ENCODE measurements at places on chromosomes 6 and 20.

GRCh38 chr6:100763617-100764241 lies 117.4 kb downstream of the ASCC3 start:
- DNase-seq, result no peak

DNA sequence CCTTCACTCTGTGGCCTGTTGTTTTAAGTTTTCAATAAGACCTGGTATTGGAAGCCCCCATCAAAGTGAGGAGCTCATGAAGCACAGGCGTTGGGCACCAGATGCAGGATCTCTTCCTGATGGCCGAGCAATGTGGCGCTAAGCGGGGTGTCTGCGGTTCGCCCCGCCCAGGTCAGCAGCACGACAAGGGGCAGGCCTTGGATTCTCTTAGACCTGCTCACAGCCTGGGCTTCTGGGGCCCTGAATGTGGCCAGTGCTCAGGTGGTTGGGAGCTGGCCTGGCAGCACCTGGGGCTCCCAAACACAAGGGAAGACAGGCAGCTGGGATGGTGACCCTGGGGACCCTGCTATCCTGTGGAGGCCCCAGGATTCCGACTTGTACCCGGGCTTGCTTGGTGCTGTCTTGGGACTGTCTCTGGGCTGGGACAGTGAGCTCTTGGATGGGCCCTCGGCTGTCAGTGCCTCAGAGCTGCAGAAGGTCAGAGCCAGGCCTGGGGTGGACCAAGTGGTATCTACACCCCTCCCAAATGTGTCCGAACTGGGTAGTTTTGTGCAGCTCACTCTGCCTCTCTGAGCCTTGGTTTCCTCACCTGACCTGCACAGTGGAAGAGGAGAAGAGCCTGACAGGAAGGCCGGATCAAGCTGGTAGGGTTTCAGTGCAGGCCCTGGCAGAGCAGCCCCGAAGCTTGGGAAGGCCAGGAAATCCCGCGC lies 69.1 kb downstream of the PHACTR3 start:
- DNase-seq, result no peak

DNA sequence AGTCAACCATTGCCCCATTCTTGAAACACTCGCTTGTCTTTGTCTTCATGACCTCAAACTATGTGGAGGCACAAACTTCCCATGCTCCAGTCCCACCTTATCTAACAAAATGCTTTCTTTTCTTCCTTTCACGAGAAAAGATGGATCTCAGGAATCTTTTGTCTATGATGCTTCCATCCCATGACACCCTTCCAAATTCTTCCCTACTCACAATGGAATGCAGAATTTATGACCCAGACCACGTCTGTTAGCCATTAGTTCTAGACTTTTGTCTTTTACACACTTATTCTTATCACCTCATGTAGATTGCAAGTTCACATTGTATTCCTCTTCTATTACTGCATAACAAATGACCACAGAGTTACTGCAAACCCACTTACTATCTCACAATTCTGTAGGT lies 24.2 kb upstream of the LAMP5 start:
- DNase-seq, result no peak

- no peak for DNase-seq
Observed at GRCh38 chr20:38386004-38386403, 39.7 kb downstream of the LBP start.

DNA sequence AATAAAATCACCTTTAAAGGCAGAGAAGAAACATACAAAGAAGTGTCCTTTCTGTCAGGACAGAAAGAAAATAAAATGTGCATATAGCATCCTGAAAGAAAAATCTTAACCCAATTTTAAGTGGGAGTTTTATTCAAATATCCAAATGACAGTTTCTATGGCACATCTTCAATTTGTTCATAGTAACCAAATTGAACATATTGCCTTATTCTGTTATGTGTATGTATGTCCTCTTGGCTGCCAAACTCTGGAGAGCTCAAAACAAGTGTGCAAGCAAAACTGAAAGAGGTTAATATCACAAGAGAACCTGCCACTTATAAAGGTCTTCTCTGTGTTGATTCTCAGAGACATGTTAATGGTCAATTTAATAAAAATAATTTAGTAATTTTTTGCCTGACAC lies 334.7 kb downstream of the BCKDHB start:
- DNase-seq, result no peak

DNA sequence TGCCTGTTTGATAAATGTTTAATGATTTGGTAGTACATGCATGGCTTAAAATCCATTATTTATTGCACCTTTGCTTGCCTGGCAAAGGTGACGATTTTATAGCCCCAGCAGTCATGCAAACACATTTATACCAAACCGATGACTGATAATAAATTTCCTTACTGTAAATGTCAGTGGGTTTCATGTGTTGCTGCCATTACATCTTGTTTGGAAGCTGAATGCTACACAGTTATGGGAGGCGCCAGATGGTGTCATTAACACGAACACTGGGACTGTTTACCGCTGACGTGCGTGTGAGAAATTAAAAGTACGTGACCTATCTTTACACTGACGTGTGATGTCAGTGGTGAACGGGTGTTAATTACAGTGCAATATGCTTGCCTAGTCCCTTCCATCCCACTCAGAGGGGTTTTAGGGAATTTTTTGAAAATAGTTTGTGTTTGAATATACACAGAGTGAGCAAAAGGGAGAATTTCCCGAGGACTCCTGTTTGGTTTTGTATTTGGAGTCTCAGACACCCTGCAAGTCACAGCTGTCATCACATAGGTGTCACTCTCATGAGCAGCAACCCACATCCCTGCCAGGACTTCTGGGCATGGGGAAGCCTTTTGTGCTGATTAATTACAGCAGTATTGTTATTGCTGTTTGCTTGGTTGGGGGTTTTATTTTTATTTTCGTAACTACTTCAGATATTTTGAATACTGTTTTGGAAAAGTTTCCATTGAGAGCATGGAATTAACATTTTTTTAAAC lies 151.8 kb upstream of the INSM1 start:
- DNase-seq, result no peak

- no peak for DNase-seq
Observed at GRCh38 chr6:33189625-33190448, 2.4 kb downstream of the COL11A2 start.

DNA sequence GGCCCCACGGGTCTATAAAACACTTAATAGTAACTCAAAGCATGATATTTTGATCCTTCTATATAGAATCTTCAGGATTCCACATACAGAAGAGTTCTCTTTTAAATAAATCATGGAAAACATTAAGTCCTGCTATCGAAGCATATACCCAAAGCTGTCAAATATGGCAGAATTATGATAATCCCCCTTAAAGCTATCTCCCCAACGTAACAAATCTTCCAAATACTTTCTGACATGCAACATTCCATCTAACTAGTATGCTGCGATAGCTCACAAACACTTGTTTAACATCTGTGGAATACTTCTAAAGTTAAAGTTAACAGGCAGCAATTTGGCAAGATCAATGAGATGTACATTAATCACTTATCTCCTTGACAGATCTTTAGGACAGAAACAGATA lies 371.0 kb upstream of the RUNX2 start:
- DNase-seq, result no peak

DNA sequence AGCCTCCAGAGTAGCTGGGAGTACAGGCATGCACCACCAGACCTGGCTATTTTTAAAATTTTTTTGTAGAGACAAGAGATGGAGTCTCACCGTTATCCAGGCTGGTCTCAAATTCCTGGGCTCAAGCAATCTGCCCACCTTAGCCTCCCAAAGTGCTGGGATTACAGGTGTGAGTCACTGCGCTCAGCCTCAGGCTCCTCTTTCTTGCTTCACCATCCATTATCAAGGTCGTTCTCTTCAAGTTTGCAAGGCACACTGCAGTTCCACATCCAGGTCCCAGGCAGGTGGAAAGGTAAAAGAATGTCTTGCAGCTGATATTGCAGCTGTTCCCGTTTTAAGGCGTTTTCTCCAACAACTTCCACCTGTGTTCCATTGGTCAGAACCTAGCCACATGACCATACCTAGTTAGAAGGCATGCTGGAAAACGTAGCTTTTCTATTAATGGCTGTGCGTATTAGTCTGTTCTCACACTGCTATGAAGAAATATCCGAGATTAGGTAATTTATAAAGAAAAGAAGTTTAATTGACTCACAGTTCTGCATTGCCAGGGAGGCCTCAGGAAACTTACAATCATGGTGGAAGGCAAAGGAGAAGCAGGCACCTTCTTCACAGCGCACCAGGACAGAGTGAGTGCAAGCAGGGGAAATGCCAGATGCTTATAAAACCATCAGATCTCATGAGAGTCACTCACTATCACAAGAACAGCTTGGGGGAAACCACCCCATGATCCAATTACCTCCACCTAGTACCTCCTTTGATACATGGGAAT lies 51.7 kb downstream of the PCNA start:
- no peak for DNase-seq

- DNase-seq, result no peak
Observed at GRCh38 chr6:137697267-137697938, 169.7 kb upstream of the TNFAIP3 start.

- DNase-seq, result no peak
Observed at GRCh38 chr6:113776998-113777397, 80.1 kb upstream of the MARCKS start.

DNA sequence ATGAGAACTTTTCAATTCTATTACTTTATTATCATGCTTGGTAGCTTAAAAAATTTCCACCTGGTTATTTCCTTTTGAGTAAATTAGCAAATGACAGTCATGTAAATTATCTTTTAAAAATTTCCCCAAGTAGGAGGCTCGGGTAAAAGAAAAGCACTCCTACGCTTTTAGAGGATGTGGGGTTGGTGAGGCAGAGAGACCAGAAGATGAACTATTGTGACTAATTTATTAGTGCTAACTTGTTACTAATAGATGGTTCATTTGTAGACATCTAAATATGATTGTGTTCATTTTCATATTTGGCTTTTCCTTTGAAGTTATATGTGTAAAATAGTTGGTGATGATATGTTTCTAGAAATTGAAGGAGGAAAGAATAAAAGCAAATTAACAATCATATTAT lies 27.0 kb downstream of the ZNF292 start:
- no peak for DNase-seq

DNA sequence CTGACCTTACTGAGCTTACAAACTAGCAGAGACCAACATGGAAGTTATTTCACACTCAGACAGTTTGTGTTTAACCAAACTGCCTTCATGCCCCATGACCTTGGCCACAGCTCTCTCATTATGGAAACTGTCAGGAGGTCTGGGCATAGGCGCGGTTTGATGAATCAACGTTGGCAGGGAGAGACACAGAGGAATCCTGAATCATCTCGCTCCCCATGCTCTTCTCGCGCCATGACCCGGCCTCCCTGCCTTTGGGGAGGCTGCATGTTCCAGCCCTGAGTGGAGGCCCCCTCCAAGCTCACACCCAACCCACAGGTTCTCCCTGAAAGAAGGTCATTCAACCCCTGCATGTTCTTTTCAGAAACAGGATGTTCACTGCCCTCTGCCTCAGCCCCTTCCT lies 15.9 kb upstream of the GDAP1L1 start:
- no peak for DNase-seq

- no peak for DNase-seq
Observed at GRCh38 chr20:10728873-10729670, 55.3 kb upstream of the JAG1 start.

DNA sequence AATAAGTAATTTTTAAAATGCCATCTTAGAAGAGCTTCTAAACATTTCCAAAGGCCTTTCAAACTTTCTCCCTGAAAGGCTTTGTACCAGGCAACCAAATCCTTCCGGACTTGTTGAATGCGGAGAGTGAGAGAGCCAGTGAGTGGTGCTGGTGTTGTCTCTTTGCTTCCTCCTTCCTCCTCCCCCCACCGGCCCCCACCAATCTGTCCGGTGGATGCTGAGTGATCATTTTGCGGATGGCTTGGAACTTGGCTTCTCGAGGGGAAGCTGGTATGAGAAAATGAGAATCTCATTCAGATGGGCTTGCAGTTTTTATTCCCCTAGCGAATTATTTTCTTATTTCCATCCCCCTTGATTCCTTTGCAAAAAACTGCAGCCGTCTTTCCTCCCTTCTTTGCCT lies 97.3 kb downstream of the ANKRD60 start:
- no peak for DNase-seq

DNA sequence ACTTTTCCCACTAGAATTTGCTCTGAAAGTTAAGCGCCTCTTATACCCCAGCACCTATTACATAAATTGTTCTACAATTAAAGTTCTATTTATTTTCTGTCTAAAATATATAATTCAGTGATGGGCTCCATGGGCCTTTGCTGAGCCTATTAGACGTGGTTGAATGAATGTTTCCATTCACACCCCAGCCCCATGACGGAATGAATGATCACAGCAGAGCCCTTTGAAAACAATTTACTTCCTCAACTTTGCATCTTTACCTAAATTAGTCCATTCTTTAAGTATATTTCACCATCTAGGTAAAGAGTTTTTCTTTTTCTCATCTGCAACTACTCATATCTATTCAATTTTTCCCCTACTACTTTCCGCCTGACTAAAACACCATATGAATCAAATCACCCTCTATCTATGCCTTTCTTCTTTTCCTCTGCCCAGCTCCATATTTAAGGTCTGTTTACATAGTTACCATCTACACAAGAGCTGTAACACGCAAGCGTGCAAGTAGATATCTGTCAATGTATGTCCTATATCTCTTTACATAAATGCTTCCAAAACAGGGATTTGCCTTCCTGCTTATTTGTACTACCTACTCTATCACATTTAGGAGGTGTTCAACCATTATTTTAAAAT lies 69.7 kb downstream of the ECT2L start:
- DNase-seq, result no peak

- DNase-seq, result no peak
Observed at GRCh38 chr20:25083141-25083772, 1.3 kb upstream of the VSX1 start.

DNA sequence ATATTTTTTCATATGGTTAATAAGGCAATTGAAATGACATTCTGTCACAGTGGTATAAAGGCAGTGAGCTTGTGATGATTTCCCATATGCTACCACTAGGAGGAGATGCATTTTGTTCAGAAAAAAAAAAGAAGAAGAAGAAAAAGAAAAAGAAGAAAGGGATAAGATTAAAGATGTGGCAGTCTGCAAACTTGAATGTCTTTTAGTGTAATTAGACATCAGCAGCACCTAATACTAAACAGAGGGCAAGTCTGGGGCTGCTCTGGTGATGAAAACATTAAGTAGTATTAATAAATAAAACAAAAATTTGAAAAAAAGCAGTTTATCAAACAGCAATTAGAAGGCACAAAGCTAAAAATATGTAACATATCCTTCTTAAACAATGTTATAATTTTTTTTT lies 95.4 kb upstream of the DEFB112 start:
- no peak for DNase-seq

DNA sequence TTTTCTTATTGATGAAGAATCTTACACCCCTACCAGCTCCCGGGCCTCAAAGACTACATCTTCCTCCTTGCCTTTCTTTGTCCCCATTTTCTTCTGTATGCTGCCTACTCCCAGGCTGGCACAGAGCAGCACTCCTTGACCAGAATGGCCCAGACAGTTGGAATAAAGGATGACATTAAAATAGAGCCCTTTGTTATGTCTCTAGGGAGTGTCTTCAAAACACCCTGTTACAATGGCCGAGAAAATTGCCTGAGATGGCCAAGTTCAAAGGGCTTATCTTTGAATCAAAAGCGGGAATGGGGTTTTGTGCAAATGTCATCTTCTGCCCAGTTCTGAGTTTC lies 79.0 kb upstream of the TBC1D7 start:
- no peak for DNase-seq

- DNase-seq, result peak; percentile 36
Observed at GRCh38 chr6:46015119-46015968, at the start of gene CLIC5. Gene CLIC5, minus strand, starts transcription at chr6:46015860. Its CDS starts 318 bp downstream, at chr6:46015542.

Measured in naive thymus-derived CD8-positive, alpha-beta T cell (primary cell).